GM12891 (cell line): ENCODE measurements at places on chromosomes 4 and X.

GRCh38 chr4:186297013-186297645 is 31.1 kb downstream of the F11 start:
- DNase-seq: no peak

DNA sequence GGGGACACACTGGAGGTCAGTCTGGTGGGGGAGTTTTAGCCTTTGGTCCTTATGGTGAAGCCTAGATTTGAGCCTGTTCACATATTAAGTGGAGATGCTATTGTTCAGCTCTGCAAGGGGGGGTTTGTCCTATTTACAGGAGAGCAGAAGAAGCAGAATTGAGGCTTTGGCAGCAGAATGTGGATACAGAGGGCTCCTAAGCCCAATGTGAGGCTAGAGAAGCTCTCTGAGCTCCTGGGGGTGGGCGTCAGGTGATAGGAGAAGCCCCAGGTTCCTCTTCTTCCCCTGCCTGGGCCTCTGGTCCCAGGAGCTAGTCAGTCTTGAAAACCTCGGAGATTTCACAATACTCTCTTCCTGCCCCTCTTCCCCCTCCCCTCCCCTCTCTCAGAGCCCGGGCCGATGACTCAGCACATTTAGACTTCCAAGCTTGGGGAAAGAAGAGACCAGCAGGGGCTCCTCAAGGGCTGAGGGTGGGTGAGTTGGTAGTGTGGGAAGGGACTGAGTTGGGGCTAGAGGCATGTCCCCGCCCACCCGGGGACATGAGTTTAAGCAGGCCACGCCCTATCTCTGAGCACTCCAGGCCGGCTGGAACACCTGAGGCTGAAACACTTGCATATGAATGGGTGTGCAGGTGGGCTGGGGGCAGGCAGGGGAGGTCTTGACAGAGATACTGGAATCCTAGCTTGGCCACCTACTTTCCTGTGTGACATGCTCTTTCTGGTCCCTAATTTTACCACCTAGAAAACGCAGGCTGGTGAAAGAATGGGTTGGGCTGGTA is 3.4 kb downstream of the TFE3 start:
- DNase-seq: peak; percentile 42

GRCh38 chrX:31061091-31061490 is 10.8 kb downstream of the FTHL17 start:
- DNase-seq: no peak

DNA sequence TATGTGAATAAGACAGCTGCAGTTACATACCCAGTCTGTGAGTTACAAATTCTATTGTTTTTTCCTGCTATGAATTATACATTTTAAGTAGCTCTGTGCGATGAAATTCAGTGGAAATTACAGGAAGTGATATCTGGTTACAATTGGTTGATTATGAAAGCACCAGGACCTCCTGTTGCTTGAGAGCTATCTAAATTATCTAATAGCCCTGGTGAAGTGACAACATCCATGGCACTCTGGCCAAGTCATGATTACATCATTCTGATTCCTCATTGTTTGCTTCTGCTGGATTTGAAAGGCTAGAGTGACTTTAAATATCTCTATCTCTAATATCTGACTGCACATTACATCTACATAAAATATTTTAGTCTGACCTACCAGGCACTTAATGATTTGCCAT is 515.0 kb downstream of the CFAP47 start:
- DNase-seq: no peak

DNA sequence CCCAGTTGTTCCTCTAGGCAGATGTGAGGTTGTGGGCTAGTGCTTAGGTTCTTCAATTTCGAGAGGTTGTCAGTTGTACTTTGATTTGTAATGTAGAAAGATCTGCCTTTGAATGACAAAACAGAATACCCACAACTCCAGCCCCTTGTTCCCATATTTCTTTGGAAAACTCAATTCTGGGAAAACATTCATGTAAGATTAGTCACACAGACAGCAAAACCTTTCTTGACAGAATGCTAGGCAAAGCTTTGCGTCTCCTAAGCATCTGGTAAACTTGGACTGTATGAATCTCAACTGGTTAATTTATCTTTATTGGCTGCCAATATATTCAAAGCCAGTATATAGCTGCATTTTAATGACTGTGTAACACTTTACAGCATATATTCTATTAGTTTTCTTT is 34.9 kb downstream of the NOCT start:
- no peak for DNase-seq

GRCh38 chr4:121785479-121785878 is 15.6 kb upstream of the EXOSC9 start:
- DNase-seq: no peak

DNA sequence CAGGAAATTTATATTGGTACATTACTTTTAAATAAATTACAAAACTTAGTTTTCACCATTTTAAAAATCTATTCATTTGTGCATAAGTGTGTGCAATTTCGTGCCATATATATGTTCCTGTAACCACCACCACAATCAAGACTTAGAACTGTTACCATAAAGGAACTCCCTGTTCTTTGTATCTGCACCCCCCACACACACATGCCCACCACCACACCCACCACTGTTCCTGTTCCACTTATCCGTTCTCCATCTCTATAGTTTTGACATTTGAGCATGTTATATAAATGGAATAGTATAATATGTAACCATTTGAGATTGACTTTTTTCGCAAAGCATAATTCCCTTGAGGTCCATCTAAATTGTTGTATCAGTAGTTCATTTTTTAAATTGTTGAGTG is 73.7 kb downstream of the TAF1 start:
- DNase-seq: no peak
